ENCODE measurements at places on chromosomes 2 and 18.

DNA sequence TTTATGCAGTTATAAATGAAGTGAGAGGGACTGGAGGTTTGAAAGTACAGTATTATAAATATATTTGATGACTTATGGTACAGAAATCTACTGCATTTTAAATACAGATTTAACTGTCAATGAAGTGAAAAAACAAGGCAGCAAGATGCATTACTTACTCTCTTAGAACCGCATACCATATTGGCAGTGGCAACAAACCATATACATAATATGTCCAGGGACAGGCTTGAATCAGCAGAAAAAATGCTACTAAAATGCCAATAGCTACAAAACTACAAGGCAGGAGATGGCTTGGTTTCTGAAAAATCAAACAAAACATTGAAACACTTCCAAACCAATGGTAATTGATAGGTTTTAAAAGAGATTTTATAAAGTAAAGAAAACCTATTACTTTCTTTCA lies 77.2 kb downstream of the PIGN start:
- DNase-seq, result no peak

- DNase-seq, result no peak
Observed at GRCh38 chr18:56473400-56474024, 164.9 kb downstream of the TXNL1 start.

DNA sequence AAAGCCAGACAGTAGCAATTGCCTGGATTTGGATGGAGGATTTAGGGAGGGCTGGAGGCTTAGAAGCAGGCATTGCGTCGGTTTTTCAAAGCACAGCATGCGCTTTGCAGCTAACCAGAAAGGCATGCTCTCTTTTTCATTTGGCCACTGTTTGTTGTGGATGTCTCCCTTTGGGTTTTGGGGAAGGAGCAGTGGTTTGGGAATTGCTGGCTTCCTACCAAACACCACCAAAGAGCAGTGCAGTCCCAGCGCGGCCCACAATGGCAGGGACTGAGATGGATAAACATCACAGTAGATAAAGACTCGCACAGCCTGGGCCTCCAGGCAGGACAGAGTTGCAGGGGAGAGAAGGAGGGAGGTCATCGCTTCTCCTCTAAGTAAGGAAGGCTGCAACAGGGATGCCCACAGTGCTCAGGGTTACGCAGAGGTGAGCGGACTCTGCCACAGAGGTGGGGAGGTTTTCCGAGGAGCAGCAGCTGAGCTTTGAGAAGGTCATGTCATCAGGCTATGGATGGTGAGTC lies 148.5 kb downstream of the MYT1L start:
- no peak for DNase-seq

DNA sequence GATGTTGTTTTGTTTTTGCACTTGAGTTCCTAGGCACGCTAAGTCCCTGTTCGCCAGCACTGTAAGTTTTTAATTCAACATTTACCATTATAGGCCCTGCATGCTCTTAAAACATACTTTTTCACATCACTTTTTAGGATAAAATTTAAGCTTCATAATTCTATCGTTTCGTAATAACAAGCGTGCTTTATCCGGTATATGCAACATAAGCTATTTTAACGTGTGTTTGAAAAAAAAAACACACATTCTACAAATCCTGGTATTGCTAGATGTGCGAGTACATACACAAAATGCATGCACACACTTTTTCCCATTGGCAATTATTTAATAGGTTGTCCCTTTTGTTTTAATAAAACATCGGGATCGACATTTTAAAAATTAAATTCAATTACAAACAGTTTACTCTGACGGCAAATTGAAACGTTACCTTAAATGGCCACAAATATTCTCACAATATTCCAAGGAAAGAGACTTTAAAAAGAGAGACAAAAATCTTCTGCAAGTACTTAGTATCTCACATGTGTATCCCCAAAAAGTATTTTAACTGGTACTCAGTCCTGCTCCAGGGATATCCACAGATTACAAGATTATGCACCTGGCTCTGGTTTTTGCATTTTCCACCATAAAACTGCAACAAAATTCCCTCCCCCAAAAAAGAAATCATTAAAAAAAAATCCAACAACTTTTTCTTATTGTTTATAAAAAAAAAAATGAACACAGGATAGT lies 1.0 kb upstream of the TCF4 start:
- no peak for DNase-seq

DNA sequence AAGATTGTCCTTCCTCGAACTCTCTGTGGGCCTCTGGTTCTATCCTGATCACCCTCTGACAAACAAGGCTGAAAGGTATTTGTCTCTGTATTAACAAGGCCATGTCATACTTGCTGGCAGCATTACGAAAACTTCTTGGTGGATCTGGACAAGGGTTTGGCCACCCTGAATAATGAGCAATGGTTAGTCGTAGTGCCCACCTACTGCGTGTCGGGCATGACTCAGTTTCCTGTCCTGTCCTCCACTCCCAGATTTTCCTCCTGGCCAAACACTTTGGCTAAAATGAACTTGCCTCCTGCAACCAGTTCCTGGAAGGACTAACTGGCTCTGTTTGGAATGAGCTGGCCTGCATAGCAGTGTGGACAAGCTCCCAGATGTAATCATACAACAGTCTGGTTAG lies 198.5 kb upstream of the SMIM21 start:
- no peak for DNase-seq

DNA sequence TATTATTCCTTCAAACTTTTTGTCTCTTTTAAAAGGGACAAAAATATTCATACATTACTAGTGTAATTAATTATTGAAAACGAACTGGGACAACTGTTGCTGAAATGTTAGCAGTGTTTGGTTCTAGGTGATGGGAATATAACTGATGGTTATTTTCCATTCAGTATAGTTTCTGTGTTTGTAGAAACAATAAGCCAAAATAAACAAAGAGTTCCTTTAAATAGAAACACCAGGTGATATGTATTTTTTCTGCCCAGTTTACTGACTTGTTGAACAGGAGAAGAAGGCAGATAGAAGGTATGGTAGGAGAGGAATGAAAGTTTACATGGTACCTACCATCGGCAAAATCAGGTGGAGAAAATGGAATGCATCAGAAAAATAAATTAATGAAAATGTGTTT lies 74.2 kb downstream of the LYPD6B start:
- no peak for DNase-seq

DNA sequence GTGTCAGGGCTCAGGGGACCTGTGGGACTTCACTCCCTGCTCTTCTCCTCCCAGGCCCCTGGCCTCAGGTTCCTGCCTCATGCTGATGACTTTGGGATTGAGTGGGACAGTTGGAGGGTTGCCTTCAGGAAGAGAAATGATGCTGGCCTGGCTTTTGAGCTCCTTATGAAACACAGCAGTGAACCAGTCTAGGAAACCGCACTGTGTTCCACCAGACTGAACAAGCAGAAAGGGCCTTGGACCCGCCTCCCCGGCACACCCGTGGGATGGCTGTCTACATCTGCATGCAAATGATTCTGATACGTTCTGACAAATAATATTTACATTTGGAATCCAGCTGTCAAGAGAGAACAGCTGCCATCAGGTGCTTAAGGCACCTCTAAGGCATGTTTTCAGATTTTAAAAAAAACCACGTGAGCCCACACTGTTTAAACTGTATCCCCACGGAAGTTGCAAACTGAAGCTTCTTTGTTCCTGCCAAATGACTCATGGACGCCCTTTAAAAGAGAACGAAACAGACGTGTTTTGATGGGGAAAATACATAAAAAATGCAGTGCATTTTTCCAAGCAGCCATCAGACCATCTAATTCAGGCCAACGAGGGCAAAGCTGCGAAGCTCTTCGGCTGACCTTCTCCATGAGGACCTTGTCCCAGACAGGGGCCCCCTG lies 27.6 kb upstream of the ASAP2 start:
- DNase-seq, result peak; percentile 59

DNA sequence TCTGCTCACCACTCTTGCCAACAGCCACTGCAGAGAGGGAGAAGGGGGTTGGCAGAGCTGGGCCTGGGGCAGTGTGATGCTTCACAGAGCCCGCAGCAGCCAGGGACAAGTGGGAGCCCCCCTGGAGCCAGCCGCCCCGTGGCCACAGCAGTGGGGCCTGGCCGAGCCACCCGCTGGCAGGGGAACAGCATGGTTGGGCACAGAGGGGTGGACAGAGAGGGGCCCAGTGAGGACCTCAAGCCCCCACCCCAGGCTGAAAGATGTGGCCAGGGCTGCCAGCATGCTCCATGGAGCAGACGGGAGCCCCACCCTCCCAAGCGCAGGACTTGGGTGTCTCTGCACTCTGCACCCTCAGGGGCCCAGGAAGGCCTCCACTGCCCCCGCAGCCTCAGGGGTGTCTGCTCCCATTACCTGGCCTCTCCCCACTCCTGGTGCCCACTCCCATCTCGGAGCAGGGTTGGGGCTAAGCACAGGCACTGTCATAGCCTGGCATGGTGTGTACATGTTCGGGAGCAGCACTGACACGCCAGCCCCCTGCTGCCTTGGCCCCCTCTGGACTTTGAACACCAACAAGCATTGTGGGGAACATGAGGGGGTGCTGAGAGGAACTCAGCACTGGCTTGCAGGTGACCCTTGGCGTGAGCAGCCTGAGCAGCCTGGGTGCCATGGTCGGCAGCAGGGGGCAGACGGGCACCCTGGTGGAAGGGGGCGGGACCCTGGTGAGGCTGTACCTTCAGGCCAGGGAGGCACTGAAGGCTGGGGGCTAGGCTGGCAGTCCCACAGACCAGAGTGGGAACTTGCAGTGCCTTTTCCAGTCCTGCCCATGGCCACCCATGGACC lies 279.6 kb upstream of the CYP26B1 start:
- DNase-seq, result no peak

DNA sequence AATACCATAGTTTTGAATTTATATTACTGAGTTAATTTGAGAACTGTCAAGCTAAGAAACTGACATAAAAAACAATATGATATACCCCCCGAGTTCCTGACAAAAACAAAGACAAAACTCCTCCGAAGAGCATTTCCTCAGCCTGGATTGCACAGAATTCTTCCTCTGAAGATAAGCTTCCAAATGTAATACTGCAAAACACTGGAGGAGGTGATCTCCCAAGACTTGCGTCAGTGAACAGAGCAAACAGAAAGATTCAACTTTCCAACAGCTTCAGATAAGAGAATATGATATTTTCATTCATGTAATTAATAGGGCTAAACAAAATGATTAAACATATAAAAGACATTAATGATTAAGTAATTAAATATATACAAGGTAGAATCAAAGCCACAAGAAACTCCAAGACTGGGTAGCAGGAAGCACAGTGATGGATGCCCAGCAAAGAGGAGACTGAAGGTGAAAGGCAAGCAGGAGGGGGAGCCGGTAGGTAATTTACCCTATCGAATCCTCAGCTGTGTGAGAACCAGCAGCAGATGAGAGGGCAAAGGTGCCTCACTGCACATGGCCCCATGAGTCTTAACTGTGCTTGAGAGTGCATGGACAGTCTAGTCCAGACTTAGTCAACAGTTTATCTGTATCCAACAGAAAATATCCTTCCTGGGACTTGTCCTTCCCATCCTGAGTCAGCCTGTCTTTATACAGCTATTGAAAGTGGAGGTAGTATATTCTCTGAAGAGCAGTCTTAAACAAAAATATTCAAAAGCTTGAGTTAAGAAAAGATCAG lies 18.3 kb upstream of the SERPINB3 start:
- no peak for DNase-seq

DNA sequence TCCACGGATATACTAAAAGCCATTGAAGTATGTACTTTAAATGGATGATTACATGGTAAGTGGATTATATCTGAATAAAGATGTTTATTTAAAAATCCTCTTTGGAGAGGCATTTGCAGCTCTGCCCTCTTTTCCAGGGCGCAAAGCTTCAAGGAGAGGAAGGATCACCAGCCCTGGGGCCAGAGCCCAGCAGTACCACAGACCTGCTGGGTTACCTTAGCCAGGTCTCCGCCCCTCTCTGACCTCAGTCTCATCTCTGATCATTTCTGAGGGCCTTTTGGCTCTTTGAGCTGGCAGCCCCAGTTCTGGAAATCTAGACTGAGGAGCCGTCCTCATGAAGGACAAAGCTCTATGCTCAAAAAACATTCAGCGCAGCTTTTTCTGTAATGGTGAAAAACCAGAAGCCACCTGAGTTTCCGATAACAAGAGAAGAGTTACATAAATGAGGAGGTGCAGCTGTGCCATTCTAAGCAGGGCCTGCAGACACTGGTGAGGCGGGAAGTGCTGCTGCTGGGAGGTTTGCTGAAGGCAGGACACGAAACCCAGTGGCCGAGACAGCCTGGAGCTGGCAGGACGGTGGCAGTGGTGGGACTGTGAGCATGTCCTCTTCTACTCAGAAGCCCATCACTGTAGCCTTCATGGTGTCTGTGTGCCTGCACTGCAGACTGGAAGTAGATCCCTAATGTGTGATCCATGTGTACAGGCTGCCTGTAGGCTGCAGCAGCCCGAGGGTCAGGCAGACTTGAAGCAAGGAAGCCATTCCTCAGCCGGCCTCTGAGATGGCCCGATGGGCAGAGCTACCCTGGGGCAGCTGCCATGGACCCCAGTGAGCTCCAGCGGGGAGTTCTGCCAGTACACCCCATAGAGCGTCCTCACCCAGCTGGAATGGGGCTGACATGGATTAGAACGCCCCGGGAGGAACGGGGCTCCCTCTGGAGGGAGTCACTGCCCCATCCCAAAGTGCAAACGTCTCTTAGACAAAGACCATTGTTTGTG lies 27.7 kb downstream of the ADRA2B start:
- no peak for DNase-seq

GRCh38 chr2:14866736-14867352 lies 234.3 kb downstream of the LRATD1 start:
- peak; percentile 13 for DNase-seq

DNA sequence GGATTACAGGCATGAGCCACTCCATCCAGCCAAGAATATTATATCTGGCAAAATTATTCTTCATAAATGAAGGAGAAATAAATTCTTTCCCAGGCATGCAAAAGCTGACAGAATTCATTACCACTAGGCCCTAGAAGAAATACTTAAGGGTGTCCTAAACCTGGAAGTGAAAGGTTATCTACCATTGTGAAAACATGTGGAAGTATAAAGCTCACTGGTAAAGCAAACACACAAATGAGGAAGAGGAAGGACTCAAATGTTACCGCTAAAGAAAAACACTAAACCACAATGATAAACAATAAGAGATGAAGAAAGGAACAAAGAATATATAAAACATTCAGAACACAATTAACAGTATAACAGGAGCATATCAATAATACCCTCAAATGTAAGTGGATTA lies 171.8 kb downstream of the CAMKMT start:
- no peak for DNase-seq

- no peak for DNase-seq
Observed at GRCh38 chr2:53217250-53217649, 550.4 kb upstream of the CHAC2 start.
